WTC11 (cell line): ENCODE measurements at places on chromosomes 16 and 17.

- no peak for DNase-seq
These were observed 96.1 kb downstream of the C17orf67 start for GRCh38 chr17:56737421-56738161.

GRCh38 chr17:47719411-47720152, 13.5 kb upstream of the TBX21 start:
- no peak for DNase-seq

- DNase-seq, result no peak
These were observed 39.6 kb upstream of the PLCG2 start for GRCh38 chr16:81739503-81739902.

DNA sequence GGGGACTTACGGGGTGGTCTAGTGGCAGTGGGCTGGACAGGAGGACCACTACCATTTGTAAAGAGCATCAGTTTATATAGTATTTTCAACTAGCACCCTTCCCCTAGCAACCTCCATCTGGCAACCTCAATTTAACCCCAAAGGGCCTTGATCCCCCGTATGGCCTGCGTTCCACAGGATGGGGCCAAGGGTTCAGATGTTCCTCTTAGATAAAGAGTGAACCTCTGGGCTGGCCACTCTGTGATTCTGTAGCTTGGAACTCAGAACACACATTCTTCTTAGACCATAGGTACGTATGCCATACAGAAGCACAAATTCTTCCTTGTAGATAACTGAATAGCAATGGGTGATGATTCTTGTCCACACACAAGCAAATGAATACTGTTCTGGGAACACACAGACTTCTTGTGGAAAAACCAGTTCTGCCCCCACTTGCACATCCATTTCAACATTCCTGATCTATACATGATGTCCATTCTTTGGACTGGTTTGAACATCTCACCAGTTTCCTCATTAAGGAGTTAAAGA, 1.9 kb upstream of the GGA2 start:
- DNase-seq, result no peak

DNA sequence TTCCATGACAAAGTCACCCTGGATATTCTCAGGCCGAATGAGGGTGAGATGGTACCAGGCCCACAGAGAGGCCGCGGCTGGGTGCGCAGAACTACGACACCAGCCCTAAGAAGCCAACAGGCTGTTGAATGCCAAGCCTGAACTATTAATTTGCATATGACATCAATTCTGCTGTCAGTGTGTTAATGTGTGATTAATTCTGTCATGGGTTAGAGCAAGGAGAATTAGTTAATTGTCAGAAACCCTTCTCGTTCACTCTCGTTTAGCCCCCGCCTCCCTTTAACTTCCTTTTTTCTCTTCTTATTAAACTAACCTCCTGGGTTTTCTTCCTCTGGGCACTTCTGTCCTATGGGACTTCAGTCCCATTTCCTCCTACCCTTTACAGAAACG, 123.4 kb downstream of the ZFHX3 start:
- DNase-seq, result no peak

GRCh38 chr17:70552230-70552981, 383.1 kb downstream of the KCNJ2 start:
- no peak for DNase-seq

DNA sequence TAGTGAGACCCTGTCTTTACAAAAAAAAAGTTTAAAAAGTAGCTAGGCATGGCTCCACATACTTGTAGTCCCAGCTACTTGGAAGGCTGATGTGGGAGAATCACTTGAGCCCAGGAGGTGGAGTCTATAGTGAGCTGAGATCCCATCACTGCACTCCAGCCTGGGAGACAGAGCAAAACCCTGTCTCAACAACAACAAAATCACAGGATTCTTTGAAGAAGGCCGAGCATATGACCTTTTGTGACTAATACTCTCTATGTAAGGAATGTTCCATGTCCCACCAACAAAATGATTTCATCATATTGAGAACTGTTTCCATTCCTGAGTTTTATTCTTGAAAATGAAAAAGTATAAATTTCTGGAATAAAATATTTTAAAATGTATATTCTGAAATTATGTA, 58.9 kb upstream of the EFCAB3 start:
- no peak for DNase-seq

GRCh38 chr17:57508671-57509070, 236.4 kb downstream of the CCDC182 start:
- DNase-seq, result no peak

DNA sequence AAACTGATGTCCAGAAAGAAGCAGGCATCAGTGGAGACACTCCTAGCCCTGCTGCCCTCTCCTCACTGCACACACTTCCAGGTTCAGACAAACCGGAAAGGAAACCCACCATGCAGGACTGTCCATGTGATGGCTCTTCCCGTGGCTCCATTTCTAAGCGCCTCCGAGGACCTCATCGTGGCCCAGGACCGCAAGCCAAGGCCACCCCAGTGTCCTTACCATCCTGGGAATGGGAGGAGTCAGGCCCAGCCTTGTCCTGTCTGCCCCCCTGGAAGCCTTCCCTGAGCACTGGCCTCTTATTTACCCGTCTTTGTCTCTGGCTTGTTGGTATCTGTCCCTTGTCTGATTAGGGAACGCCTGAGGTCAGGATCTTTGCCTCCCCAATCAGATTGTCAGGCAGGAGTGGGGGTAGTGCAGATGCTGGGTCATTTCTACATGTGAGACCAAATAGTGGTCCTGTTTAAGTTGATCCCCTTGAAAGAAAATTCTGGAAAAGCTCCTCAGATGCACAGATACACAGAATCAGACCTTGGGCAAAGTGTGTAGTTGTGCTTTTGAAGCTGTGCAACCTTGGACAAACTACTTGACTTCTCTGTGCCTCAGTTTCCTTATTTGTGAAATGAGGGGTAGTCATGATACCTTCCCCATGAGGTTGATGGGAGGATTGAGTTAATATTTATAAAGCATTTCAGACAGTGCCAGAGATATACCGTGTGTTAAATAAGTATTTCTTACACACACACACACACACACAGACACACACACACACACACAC, 744 bp downstream of the TAC4 start:
- no peak for DNase-seq

- no peak for DNase-seq
These were observed 43.5 kb downstream of the TBX21 start for GRCh38 chr17:47776330-47777197.

DNA sequence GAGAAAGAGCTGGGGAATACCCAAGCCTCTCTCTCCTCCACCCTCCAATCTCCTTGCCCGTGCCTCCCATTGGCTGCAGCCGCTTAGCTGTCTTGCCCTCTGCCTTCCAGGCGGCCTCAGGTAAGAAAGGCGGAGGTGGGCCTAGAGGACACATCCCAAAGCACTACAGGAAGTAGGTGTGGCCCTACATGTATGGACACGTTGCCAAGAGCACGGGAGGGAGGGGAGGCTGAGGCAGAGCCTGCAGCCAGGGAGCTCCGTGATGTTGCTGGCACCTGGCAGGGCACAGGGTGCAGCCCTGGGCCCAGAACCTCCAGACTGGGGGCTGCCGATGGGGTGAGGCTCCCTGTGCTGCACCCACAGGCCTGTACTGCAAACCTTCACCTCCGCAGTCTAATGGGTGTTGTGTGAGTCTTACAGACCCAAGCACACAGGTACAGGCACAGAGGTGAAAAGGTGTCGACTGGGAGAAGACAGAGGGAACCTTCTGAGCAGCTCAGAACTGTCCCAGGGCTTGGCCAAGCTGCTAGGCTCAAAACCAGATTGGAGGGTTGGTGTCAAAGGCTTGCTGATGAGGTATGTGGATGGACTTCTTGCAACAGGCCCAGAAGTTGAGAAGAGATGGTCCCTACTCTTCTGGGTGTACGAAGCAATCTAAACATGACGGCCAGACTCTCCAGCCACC, 23.5 kb upstream of the FOXK2 start:
- DNase-seq, result peak; percentile 40
